ENCODE measurements at places on chromosomes 2 and 18.

- no peak for DNase-seq
Observed at GRCh38 chr18:77645170-77645872, 395.7 kb downstream of the GALR1 start.

DNA sequence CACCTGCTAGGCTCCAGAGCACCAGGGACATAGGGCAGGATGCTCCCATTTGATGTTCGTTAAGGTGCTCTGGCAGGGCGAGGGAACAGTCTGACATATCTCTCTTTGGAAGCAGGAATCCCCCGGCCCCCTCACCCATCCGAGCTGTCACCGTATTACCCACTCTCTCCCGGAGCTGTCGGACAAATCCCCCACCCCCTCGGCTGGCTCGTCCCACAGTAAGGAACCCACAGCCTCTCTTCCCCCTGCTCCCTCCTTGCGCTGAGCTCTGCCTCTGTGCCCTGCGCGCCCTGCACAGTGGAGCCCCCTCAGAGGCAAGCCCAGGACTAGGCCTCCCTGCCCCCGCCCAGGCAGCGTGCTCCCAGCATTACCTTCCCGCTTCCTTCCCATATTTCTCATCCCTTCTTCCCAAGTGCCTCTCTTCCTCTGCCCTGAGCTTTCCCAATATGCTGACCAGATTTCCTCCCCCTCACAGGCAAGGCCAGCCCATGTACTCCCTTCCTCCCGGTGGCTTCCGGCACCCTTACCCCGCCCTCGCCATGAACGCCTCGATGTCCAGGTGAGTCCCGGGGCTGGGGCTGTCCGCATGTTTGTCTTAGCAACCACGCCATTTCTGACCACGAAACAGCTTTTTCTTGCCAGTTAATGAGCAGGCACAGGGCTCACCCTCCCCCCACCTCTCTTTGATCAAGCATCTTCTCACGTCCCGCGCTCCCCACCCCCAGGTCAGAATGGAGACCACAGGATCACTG, 23.8 kb downstream of the TGOLN2 start:
- DNase-seq: no peak

DNA sequence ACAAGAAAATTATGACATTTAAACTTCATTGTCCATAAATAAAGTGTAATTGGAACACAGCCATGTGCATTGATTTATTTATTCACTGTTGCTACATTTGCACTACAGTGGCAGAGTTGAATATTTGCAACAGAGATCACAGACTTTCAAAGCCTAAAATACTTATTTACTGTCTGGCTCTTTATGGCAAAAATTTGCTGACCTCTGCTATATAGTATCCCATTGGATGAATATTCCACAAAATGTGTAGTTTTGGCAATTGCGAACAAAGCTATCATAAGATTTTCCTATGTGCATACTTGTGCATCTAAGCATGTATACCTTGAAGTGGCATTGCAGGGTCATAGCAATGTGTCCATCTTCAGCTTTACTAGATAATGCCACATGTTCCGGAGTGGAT, 32.1 kb downstream of the CCDC85A start:
- no peak for DNase-seq

DNA sequence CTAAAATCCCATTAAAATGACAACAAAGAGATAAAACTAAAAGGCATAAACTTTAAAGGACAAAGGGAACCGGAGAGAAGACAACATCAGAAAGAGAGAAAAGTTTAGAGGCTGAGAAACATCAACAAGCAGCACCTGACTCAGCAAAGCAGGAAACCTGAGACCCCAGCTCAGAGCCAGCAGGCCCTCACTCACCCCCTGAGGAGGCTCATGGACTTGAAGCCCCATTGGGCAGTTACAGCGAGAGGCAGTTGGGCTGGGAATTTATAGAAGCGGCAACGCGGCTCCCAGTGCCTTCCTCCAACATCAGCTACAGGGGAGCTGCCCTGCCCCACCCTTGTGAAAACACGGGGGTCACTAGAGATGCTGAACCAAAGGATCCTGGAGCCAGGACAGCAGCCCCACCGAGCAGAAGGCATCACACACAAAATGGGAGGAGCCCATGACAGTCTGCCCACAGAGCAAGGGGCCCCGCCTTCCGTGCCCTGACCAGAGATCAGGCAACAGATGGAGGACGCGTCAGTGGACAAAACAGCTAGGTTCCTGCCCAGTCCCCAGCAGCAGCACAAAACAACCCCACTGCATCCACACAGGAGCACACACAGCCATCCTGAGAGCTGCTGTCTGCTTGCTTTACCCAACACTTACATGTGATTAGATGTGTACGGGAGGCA, 52.7 kb downstream of the CMPK2 start:
- DNase-seq: no peak

DNA sequence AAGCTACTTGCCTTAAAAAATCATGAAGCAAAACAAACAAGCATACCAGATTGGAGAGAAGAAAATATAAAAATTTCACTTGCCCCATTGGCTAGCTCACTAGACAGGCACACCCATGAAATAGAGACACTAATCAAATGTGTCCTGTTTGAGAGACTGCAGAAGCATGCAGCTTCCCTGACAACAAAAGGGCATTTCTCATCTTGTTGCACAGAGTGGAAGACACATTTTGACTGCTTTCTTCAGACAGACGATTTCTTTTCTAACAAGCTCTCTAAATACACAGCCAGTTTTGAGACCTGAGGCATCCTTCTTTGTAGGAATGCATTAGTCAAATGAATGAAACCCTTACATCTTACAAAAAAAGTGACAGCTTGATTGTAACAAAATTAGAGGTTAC, 1558.6 kb upstream of the NXPH2 start:
- DNase-seq: no peak

- no peak for DNase-seq
Observed at GRCh38 chr2:63642946-63643345, 54.2 kb downstream of the MDH1 start.

GRCh38 chr18:29560270-29560669, 1383.3 kb upstream of the CDH2 start:
- DNase-seq: no peak

- DNase-seq: no peak
Observed at GRCh38 chr18:58937887-58938267, 73.2 kb downstream of the ZNF532 start.

Data from AML-193 (cell line).